ENCODE measurements at places on chromosomes 13 and 19.
A peak's percentile ranks its signal among the peaks of the same experiment; 100 is the strongest.

DNA sequence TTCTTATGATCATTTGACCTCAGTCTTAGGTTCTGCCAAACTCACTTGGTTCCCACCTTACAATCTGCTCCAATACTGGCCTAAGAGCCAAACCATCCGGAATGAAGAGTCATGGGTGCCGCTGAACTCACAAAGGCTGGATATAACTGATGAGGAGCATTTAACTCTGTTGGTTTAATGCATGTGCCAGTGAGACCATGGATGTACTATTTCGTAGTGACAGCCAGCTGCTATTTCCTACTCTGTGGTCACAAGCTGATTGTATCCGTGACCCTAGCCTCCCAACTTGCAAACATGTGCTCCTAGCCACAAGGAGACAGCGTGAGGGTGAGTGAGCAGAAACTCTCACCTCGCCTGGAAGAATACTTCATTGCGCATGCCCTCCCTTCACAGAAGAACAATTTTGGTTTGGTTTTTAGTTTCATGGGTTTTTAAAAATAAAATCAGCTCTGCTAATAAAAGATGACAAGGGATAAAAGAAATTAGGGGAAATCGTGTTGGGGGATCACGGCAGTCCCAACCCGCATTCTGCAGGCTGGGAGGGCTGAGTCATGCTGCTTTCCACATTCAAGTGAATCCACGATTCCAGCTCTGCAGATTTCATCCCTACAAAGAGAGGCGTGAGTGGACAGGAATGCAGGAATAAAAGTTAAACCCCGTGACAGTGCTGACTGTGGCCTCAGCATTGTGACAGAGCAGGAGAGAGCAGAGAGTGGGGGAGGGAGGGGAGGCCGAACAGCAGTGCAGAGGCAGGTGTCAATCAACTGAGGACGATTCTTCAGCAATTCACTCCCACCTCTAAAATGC lies 66.8 kb upstream of the RAP2A start:
- no peak for DNase-seq

GRCh38 chr19:46493236-46494145 lies 2.2 kb downstream of the PNMA8B start:
- DNase-seq = peak; percentile 19

DNA sequence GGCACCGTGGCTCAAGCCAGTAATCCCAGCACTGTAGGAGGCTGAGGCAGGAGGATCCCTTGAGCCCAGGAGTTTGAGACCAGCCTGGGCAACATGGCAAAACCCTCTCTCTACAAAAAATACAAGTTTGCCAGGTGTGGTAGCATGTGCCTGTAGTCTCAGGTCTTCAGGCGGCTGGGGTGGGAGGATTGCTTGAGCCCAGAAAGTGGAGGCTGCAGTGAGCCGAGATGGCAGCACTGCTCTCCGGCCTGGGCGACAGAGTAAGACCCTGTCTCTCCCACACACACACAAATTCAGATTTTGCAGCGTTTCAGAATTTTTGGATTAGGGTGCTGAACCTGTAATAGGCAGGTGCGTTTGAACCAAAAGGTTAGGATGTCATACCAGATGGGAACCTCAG lies 2.2 kb downstream of the RPS11 start:
- DNase-seq = peak; percentile 50

GRCh38 chr19:9966024-9966423 lies 29.7 kb upstream of the OLFM2 start:
- DNase-seq = no peak

DNA sequence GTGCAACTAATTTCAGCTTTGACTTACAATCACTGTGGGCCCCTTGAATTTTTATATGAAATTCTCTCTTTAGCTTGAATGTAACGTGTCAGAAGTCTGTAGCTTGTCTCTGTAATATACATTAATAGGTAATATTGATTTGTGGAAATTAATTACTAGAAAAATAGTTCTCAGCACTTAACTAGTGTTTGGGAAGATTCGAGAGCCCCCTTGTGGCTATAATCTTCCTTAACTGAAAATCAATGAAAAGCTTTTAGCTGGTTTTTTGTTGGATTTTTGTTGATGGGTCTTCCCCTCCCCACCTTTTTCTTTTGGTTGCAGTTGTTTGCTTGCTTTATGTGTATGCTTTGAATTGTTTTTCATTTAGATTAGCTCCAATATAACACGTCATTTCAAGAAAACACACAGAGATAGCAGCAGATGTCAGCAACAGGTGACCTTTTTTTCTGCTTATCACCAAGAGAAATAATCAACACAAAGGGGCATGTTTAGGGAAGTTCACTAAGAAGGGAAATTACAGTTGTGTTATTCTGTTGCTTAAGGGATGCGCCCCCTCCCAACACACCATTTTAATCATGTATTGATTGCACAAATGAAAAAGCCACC lies 176.8 kb downstream of the OXGR1 start:
- DNase-seq = no peak

DNA sequence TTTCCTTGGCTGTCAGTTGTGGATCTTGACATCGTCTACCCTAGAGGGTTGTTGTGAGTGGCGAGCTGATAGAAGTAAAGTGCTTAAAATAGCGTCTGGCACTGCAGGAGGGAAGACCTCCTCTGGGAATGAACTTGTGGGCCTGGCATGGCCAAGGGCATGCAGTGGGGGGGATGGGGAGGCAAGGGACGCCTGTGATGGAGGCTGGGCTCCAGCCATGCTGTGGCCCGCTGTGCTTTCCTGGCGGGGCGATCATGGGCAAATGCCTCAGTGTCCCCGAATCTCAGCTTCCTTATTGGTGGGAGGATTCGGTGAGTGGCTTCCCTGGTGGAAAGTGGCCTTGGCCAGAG lies 10.7 kb downstream of the CARM1 start:
- no peak for DNase-seq

DNA sequence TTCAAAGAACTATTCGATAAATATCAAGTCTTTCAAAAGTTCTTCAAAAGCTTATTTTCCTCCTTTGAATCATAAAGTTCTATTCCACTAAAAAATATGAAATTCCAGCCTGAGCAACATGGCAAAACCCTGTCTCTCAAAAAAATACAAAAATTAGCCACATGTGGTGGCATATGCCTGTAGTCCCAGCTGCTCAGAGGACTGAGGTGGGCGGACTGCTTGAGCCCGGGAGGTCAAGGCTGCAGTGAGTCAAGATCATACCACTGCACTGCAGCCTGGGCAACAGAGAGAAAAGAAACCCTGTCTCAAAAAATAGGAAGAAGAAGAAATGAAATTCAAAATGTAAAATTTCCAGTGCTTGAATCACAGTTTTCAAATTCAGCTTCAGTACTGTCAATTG lies 24.6 kb downstream of the CAB39L start:
- no peak for DNase-seq

GRCh38 chr13:112522578-112522977 lies 65.4 kb downstream of the TUBGCP3 start:
- no peak for DNase-seq

GRCh38 chr13:50838031-50838430 lies 5.5 kb downstream of the DLEU7 start:
- DNase-seq = no peak

GRCh38 chr13:40137400-40137799 lies 481.9 kb downstream of the COG6 start:
- DNase-seq = no peak

- DNase-seq = no peak
These were observed 10.9 kb upstream of the AKAP11 start for GRCh38 chr13:42260903-42261654.

DNA sequence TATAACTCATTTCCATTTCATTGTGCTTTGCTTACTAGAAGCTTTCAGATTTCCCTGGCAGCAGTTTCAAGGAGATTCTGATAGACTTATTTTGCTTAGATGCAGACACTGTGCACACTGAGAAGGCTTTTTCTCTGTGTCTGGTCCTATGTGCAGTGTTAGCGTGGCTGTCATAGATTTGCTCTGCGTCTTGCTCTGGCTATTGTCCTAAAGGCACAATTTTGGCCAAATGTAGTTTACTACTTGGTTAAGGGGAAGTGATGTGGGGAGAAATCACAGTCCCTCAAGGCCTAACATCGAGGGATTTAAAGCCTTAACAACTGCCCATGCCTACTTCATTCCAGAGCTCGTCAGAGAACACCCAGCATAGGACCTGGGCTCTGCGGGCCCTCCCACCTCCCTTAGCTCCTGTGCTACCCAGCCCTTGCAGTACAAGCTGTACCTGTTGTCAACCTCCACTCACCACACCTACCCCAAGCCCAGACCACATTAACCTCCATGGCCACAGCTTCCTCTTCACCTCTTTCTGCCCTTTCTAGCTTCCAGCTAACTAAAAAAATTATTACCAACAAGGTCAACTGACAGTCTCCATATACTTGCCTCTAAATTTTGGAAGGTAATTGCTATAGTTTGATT lies 38.9 kb upstream of the KATNAL1 start:
- peak; percentile 72 for DNase-seq
